ENCODE measurements at places on chromosomes 2 and 18.

- ATAC-seq = no peak
- no peaks in the 10 kb centered on the region for H3K27me3 ChIP-seq
- H3K36me3 ChIP-seq = no peaks in the 10 kb centered on the region
- no peaks in the 10 kb centered on the region for H3K4me1 ChIP-seq
- no peak overlapping the region for H3K4me3 ChIP-seq
These were observed 538.1 kb upstream of the GYPC start for GRCh38 chr2:126117886-126118285.

DNA sequence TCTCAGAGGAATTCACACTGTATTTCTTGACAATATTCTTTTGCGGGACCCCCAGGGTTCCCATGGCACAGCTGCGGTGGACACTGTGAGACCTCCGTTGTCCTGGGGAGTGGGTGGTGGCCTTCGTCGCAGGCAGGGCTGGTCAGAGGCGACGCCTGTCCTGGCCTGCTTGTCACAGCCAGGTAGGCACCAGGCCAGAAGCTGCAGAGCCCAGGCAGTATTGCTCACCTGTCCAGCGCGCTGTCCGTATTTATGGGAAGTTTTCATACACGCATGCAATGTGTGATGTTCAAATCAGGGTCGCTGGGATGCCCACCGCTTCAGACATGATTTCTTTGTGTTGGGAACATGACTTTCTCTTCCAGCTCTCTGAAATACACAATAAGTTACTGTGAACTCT, 126.6 kb downstream of the RTP5 start:
- H3K4me3 ChIP-seq = no peak overlapping the region
- peaks cover 33% of the 10 kb centered on the region for H3K27me3 ChIP-seq
- no peak for ATAC-seq
- no peaks in the 10 kb centered on the region for H3K36me3 ChIP-seq
- H3K4me1 ChIP-seq = no peaks in the 10 kb centered on the region
- H3K27ac ChIP-seq = no peak overlapping the region

DNA sequence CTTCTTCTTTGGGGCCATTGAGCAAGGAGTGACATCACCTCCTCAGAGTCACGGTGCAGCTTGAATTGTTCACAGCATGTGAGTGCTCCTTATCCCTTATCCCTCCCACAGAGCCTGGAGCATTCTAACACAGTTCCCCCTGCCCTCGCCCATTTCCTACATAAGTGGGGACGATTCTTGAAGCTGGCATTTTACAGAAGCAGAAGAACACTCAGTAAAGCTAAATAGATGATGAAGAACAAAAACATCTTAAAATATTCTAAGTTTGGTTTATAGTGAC, 135.8 kb upstream of the APCDD1 start:
- no peaks in the 10 kb centered on the region for H3K27me3 ChIP-seq
- ATAC-seq = peak; percentile 35
- no peaks in the 10 kb centered on the region for H3K36me3 ChIP-seq

DNA sequence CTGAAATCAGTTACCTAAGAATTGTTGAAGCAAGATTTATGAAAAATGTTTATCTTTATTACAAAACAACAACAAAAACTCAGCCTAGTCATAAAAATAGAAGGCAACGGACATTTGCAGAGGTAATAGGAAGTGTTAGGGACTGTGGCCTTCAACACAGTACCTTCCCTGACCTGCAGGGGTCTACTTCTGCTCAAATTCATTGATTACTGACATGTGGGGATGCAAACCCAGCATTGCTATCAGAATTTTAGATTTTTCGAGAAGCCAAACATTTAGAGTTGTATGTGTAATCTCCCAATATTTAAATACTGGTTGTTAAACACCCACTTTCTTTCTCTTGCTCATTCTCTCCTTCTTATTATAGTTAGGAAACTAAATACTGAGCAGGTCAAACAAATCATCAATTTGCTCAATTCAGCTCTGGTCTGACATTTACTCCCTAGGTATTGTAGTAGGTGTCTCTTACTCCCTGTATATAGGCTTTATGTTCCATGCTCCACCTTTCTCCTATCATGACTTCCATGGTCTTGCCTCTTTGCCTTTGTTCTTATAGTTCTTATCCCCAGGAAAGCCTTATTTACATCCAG, 198.5 kb downstream of the UBE2E3 start:
- no peaks in the 10 kb centered on the region for H3K27me3 ChIP-seq
- no peak overlapping the region for H3K27ac ChIP-seq
- no peaks in the 10 kb centered on the region for H3K36me3 ChIP-seq
- ATAC-seq = no peak

DNA sequence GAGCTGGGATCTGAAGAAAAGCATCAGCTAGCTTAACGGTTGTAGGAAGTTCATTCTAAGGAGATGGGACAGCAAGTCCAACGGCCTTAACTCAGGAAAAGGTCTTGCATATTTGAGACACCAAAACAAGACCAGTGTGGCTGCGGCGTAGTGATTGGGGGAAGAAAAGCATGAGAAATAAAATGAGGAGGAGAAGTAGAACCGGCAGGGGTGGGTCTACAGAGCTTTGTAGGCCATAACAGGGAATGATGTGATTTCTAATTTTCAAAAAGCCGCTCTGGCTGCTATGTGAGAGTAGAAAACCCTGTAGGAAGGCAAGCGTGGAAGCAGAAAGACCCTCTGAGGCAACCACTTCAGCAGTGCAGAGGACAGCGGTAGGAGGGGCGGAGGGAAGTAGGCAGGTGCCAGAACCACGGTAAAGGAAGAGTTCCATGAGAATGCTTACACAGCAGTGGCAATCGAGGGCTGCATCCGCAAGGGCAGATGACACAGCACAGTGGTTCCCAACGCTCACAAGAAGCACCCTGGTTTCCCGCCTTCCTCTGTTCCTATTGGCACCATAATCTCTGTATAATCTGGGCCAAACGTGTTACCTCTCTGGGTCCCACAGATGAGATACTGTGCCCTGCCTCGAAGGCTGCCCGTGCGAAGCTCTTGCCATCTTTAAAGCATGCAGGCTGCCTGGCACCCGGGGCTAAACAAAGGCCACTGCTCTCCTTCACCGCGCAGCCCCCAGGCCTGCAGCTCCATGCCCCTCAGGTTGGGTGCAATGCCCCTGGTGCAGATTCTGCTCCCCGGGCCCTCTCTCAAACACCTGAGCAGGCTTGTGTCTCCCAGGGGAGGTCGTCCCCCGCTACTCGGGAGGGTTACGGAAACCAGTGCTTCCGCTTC, 795 bp downstream of the ANKRD39 start:
- peak overlapping the region; percentile 33 for H3K4me3 ChIP-seq
- peaks cover 46% of the 10 kb centered on the region for H3K36me3 ChIP-seq
- no peak for ATAC-seq
- peaks cover 22% of the 10 kb centered on the region for H3K4me1 ChIP-seq
- no peaks in the 10 kb centered on the region for H3K27me3 ChIP-seq

Data from gastroesophageal sphincter (tissue), 4 donors.